ENCODE measurements at places on chromosomes 4 and X. TPM values are rescaled to one million over a fixed set of nuclear protein-coding genes. Genes with fewer than 3 reads are reported as not detected.

The GYG2 gene
- total RNA-seq: 10.5 TPM

The TEX13C gene
- not detected for total RNA-seq

The TBCK gene
- 114 TPM for total RNA-seq

The NAP1L2 gene
- total RNA-seq: 16.2 TPM

The ENOX2 gene
- 15.9 TPM for total RNA-seq

The ENOPH1 gene
- 40.1 TPM for total RNA-seq

The AREG gene
- 0.49 TPM for total RNA-seq

The TMEM154 gene
- 1.6 TPM for total RNA-seq

The GAGE12H gene
- not detected for total RNA-seq

The NEUROG2 gene
- total RNA-seq: 8.2 TPM

The WAS gene
- total RNA-seq: 3.5 TPM

The AKAP14 gene
- total RNA-seq: not detected

The CT47B1 gene
- total RNA-seq: not detected

The GRIA3 gene
- total RNA-seq: 21.6 TPM

The NHS gene
- 17.2 TPM for total RNA-seq

The CXCL5 gene
- 0.44 TPM for total RNA-seq

The PABPC5 gene
- 8.4 TPM for total RNA-seq

The MTTP gene
- total RNA-seq: 1.6 TPM

The AWAT2 gene
- total RNA-seq: not detected

The RAB28 gene
- total RNA-seq: 46.8 TPM

The DCAF4L1 gene
- total RNA-seq: 0.16 TPM

The DCAF12L1 gene
- 0.49 TPM for total RNA-seq

The GTPBP6 gene
- 21.7 TPM for total RNA-seq

The KLF8 gene
- total RNA-seq: 11.3 TPM

The ARMCX5 gene
- 33.7 TPM for total RNA-seq

The TKTL2 gene
- 0.33 TPM for total RNA-seq
